ENCODE measurements at places on chromosomes 12 and 14. TPM values are rescaled to one million over a fixed set of nuclear protein-coding genes. Genes with fewer than 3 reads are reported as not detected.
A peak's percentile ranks its signal among the peaks of the same experiment; 100 is the strongest.

The OR4K14 gene
- not detected for total RNA-seq

The PMEL gene
- total RNA-seq: 0.32 TPM

DNA sequence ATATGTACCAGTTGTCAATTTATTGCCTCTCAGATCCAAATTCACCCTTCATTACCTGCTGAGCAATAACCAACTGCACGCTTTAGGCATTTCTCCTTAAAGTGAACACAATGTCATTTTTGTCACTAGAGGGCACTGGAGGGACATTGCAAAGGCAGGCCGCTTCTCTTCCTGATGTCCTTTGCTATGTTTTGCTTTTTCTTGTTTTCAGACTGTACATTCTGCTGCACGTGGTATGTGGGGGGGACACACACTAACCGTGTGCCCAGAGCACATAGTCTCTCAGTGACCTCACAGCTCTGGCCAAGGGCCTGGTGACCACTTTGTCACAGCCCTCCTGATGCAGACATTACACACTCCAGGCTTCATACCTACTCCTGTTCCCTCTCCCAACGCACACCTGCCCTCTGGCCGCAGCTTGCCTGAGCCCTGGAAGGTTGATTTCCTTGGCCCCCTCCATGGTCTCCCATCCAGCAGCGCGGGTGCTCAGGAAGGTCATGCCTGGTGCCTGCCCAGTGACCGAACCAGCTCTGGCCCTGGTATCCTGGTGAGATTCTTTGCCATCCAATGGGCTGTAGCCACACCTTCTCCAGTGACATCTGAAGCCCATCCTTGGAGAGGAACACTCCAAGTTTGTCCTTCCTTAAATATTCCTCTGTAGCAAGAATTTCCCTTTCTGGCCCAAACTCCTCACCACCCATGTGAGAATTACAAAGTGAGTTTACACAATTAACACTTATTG is 39.9 kb downstream of the MYO1H start:
- DNase-seq: peak; percentile 35

GRCh38 chr12:29537298-29537697 is 39.8 kb upstream of the OVCH1 start:
- DNase-seq: peak; percentile 38

GRCh38 chr12:32296567-32296966 is 102.8 kb upstream of the FGD4 start:
- no peak for DNase-seq

All from LHCN-M2 (cell line).